ENCODE measurements at places on chromosomes 13 and 19.

DNA sequence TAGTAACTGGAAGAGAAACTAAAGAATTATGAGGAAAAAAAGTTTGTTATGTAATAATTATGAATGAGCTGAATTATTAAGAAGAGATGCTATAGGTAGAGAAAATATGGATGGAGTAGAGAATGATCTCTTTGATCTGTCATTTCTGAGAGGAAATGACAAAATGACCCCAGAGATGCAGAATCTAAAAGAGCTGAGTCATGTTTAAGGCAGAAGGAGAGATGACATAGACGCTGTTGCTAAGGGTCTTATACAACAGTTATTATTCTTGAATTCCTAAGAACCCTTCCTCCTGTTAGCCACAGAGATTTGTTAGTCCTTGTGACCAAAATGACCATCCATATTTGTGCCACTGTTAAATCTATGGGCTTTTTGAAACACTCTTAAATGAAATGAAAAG, 58.3 kb upstream of the FREM2 start:
- no peaks in the 10 kb centered on the region for H3K36me3 ChIP-seq
- no peak for DNase-seq
- H3K4me3 ChIP-seq, result no peak overlapping the region
- no peaks in the 10 kb centered on the region for H3K4me1 ChIP-seq

- no peaks in the 10 kb centered on the region for H3K27me3 ChIP-seq
- H3K4me3 ChIP-seq, result peak overlapping the region; percentile 96
- peak overlapping the region; percentile 92 for H3K27ac ChIP-seq
Measured at GRCh38 chr19:40799558-40800338, 757 bp downstream of the EGLN2 start.

DNA sequence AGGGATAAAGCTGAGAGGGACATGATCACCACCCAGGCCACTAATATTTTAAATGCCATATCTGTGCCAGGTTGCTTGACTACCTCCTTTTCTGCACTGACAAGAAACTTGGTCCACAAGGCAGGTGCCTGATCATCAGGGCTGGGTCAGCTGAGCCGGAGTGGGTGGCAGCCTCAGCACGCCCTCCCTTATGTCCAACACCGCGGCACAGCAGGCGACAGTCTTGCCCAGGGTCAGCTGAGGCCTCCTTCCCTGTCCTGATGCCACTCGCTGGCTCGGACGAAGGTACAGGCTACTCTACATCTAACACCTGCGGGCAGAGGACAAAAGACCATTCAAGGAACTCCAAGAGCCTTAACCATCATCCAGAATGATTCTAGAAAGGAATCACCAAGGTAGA, 16.9 kb downstream of the ZC3H4 start:
- no peak overlapping the region for H3K4me3 ChIP-seq
- peaks cover 22% of the 10 kb centered on the region for H3K36me3 ChIP-seq
- no peaks in the 10 kb centered on the region for H3K27me3 ChIP-seq
- H3K4me1 ChIP-seq, result peaks cover 52% of the 10 kb centered on the region
- DNase-seq, result no peak

- H3K27ac ChIP-seq, result no peak overlapping the region
- H3K36me3 ChIP-seq, result no peaks in the 10 kb centered on the region
- peaks cover 31% of the 10 kb centered on the region for H3K27me3 ChIP-seq
Measured at GRCh38 chr19:844546-844971, 3.8 kb downstream of the PRTN3 start.

DNA sequence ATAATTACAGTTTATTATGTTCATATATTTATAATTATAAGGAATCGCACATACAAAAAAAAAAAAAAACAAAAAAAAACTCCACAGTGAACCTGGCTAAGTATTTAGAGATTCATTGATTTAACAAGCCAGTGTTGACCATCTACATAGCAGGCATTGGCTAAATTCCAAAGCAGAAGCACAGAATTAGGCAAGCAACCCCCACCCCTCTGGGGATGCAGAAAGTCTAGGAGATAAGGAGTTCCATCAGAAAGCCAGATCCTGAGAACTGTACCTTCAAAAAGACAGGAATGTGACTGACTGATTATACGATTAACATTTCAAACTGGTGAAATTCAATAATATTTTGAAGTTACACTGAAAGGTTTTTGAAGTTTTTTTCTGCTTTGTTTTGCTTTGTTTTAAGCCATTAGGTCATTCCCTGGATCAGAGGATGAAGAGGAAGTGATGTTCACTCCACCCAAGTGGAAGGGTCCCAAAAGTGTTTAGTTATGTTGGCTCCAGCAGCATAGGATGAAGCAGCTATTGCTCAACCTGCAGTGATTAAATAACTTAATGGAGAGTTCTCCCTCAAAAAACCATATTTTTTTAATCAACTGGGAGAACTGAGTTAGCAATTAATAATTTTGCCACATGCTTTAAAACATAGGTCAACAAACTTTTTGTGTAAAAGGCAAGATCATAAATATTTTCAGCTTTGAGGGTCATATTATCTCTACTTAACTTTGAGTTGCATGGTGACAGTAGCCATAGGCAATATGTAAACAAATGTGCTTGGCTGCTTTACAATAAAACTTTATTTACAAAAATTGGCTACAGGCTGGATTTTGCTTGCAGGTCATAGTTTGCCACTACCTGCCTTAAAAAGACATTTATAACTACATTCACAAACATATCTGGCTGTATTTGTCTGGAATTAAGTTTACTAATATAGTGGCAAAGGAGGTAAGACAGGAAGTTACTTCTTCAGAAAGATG, 49.6 kb downstream of the DOCK9 start:
- H3K4me1 ChIP-seq, result peaks cover 7% of the 10 kb centered on the region
- no peak for DNase-seq
- no peaks in the 10 kb centered on the region for H3K27me3 ChIP-seq
- no peak overlapping the region for H3K4me3 ChIP-seq
